Stimulated activated CD4-positive, alpha-beta T cell treated with anti-CD3 and anti-CD28 coated beads, Interleukin-12 subunit alpha, Interleukin-12 subunit beta, amount 100 ng/mL, for 4 hours (primary cell): ENCODE measurements at places on chromosomes 5 and 9.
A peak's percentile ranks its signal among the peaks of the same experiment; 100 is the strongest.

DNA sequence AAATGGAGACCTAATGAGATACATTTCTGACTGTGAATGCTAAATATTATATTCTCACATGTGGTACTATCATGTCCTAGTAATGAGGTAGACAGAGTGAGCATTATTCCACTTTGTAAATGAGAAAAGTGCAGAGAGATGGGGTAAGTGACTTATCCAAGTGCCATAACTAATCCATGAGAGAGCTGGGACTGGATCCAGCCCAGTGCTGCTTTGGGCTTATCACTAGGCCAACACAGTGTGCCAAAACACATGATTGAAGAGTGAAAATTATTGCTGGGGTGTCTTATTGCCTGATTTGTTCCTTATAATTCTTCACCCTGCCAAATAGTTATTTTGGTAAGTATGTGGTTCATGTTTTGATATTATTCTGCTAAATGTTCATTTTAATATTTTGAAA is 442.2 kb upstream of the GRAMD2B start:
- DNase-seq = no peak

DNA sequence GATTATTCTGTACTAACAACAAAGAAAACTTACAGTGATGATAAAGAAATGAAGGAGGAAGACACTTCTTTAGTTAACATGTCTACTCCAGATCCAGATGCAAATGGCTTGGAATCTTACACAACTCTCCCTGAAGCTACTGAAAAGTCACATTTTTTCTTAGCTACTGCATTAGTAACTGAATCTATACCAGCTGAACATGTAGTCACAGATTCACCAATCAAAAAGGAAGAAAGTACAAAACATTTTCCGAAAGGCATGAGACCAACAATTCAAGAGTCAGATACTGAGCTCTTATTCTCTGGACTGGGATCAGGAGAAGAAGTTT is 67.9 kb downstream of the VCAN start:
- no peak for DNase-seq

- peak; percentile 58 for DNase-seq
Measured at GRCh38 chr5:139561655-139562451, 714 bp downstream of the UBE2D2 start.

DNA sequence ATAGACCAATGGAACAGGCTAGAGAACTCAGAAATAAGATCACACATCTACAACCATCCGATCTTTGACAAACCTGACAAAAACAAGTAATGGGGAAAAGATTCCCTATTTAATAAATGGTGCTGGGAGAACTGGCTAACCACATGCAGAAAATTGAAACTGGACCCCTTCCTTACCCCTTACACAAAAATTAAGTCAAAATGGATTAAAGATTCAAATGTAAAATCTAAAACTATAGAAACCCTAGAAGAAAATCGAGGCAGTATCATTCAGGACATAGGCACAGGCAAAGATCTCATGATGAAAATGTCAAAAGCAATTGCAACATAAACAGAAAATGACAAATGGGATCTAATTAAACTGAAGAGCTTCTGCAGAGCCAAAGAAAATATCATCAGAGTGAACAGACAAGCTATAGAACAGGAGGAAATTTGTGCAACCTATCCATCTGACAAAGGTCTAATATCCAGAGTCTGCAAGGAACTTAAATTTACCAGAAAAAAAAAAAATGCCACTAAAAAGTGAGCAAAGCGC is 43.8 kb downstream of the MRPS27 start:
- DNase-seq = no peak

GRCh38 chr9:5988265-5988664 is 27.2 kb downstream of the RANBP6 start:
- DNase-seq = no peak

DNA sequence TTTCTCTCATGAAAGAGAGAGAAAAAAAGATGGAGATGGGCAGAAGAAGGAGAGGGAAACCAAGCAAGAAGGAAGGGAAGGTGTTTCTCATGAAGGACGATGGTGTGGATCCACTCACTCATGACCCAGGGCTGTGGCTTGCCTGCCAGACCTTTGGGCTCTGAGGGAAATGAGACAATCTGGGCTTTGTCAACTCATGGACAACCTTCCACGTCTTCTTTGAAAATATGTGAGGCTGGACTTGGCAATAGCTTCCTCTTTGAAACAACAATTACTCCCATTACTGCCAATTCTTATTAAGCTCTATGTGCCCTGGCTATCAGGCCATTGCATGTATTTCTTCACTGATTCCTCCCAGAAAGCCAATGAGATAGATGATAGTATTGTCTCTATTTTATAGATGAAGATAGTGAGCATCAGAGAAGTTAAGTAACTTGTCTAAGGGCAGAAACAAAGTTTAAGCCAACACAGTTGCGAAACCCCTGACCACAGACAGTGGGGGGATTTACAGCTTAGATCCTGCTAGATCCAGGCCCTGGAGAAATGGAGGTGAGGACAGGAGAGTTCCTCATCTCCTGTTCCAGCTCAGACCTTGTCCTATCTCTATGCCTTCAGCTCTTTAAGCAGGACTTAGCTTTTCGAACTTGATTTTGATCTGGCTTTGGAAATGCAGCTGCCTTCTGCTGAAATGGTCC is 132.4 kb downstream of the GCNT1 start:
- DNase-seq = no peak

DNA sequence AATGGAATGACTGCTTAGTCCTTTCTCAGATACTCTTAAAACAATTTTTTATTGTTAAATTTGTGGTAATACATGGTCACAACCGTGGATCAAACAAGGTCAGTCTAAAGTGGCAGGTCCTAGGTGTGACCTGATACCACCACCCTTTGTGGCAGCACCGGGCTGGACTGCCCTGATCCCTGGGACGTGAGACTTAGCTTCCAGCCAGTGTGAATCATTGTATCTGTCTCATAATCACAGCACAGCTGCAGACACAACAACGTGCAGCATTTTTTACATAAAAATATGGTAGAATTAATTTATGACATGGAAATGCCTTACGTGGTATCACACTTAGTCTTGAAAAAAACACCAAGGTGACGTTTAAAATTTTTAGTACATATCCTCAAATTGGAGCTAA is 7.8 kb downstream of the TOR1B start:
- no peak for DNase-seq

DNA sequence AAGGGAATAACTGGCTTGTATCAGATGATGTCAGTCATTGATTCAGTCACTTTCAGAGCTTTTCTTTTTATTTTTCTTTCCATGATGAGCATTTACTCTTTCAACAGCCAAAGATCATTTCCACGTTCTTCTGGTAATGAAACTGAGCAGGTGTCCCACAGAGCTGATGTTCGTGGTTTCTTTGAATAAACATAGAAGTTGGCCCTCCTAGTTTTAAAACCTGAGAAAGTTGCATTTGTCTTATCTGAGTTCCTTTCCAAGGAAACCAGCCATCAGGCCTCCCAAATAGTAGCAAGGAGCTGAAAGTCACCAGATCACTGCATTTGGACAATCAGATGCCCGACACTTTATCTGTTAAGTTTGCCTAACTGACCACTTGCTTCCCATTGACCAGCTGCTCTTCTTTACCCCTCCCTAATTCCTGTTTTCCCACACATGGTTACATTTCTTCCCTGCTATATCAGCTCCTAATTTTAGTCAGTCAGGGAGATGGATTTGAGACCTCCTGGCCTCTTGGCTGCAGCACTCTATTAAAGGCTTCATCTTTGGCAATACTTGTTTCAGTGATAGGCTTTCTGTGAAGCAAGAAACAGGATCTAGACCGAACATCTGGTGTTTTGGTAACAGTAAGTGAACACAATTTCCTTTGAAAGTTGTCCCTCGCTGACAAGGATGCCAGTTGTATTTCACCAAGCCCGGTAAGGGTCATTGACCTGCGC is 420.8 kb downstream of the CHSY3 start:
- DNase-seq = no peak

- DNase-seq = no peak
Measured at GRCh38 chr5:139406963-139407362, 3.1 kb upstream of the SPATA24 start.

DNA sequence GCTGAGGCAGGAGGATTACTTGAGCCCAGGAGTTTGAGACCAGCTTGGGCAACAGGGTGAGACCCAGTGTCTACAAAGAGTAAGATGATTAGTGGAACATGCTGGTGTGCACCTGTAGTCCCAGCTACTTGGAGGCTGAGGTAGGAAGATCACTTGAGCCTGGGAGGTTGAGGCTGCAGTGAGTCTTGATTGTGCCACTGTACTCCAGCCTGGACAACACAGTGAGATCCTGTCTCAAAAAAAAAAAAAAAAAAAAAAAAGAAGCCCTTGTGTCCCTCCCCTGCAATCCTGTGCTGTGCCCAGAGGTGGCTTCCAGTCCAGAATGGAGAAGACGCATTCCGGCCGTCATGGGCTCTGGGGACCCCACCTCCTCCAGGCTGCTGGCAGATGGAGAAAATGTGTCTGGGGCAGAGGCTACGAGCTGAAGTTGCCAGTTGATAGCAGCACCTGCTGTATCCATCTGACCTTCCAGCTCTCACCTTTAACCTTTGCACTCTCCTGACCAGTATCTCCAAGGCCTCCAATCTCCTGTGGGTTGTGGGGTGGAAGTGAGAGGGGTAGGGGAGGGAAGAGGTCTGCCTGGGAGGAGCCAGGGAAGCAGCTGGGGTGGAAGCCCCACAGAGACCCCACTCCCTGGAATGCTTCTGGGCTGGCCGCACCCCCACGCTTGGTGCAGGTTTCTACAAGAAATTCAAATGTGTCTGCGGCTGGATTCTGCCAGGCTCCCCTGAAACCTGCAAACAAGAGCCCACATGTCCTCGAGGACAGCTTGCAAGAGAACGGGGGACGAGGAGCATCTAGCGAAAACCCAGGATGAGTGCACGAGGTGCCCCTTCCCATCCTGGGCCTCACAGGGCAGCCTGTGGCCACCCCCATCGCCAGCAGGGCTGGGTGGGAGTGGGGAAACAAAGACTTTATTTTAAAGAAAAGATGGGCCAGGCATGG is 148.3 kb upstream of the IER5L start:
- DNase-seq = no peak

DNA sequence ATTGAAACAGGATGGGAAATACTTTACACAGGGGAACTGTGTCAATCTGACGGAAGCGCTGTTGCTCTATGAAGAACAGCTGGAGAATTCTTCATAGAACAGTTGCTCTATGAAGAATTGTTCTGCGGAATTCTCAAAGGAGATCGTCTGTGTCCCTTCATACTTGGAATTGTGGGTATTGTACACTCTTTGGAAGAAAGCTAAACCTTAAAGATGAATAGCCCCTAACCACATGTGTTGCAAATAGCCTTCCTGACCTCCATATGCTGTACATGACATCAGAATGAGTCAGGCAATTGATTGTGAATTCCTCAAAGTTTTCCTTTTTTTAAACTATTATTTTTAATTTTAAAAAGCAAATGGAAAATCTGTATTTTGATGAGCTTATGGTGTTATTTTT is 15.6 kb downstream of the NIM1K start:
- no peak for DNase-seq

- DNase-seq = no peak
Measured at GRCh38 chr5:157544623-157544989, 31.0 kb downstream of the ADAM19 start.

DNA sequence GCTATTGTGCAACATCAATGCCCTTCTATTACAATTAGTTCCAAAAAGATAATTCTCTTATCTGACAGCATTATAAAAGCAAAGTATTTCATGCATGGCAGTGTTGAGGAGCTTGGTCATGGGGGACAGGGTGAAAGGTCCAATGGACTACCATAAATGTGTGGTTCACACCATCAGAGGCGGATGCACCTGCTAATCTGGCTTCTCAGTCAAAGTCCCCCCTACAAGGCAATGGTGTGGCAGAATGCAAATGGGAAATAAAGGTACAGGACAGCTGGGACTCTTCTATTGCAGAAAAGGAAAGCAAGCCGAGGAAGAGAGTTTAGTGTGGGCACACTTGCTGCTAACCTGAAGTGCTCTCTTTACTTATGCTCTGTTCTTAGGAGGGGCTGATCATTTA is 369.1 kb downstream of the NDUFS4 start:
- no peak for DNase-seq

GRCh38 chr5:143571642-143572624 is 168.4 kb upstream of the NR3C1 start:
- DNase-seq = no peak

DNA sequence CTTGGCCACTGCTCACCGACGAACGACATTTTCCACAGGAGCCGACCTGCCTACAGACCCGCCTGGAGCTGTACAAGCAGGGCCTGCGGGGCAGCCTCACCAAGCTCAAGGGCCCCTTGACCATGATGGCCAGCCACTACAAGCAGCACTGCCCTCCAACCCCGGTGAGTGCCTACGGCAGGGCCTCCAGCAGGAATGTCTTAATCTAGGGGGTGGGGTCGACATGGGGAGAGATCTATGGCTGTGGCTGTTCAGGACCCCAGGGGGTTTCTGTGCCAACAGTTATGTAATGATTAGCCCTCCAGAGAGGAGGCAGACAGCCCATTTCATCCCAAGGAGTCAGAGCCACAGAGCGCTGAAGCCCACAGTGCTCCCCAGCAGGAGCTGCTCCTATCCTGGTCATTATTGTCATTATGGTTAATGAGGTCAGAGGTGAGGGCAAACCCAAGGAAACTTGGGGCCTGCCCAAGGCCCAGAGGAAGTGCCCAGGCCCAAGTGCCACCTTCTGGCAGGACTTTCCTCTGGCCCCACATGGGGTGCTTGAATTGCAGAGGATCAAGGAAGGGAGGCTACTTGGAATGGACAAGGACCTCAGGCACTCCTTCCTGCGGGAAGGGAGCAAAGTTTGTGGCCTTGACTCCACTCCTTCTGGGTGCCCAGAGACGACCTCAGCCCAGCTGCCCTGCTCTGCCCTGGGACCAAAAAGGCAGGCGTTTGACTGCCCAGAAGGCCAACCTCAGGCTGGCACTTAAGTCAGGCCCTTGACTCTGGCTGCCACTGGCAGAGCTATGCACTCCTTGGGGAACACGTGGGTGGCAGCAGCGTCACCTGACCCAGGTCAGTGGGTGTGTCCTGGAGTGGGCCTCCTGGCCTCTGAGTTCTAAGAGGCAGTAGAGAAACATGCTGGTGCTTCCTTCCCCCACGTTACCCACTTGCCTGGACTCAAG is 1.5 kb downstream of the CSF2 start:
- DNase-seq = no peak

DNA sequence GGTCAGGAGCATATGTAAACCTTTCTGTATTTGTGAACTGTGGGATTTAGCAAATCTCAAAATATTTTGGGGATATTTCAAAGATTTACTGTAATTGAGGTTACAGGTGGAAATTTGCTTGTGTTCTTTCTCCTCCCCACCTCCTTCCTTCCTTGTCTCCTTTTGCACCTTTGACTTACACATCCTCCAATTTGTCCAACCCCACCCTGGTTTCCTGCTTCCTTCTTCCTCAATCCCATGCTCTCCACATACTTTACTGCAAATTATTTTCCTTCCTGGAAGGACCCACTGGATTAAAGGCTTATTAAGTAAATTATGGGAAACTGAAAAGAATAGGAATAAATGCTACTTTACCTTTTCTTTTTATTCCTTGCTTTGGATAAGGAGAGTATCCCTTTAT is 74.5 kb upstream of the LRRC70 start:
- no peak for DNase-seq

DNA sequence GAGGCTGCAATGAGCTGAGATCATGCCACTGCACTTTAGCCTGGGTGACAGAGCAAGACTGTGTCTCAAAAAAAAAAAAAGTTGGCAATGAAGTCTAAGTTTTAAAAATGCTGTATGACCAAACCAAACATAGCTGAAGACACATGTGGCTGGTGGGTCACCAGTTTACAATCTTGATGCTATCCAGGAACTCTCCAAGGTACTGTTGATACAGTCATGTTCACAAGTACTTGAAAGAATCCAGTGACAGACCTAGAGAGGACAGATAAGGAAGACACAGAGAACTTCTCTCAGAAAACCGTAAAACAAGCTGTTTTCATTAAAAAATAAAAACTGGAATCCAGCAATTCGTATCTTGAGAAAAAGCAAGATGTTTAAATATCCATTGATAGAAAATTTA is 95.7 kb downstream of the ACTBL2 start:
- DNase-seq = no peak
